Myocyte (in vitro differentiated cells): ENCODE measurements at places on chromosomes 2 and 18.
A peak's percentile ranks its signal among the peaks of the same experiment; 100 is the strongest.

DNA sequence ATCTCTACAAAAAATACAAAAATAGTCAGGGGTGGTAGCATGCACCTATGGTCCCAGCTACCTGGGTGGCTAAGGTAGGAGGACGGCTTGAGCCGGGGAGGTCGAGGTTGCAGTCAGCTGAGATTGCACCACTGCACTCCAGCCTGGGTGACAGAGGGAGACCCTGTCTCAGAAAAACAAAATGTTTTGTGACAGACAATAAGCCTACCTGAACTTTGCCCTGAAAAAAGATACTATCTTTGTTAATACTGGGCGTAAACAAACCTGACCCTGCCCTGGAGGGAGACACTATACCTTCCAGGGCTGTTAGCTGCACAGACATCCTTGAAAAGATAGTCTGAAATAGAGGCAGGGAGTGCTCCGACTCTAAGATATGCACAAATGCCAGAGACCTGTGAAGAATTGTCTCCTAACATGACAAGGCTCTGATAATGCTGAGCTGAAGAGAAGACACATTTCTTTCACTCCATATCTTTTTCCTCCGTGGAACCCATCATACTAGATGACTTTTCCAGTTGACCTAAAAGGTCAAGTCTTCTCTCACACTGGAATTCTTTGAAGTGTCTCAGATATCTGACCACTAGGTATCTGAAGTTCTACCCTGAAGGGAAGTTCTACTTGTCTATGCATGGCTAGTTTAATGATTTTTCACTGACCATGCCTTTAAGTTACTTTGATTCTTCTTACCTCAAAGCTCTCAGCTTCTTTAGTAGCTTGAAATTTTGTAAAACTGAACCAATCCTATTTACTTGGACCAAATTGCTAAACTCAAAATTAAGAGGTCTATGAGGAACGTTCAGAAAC is 20.9 kb upstream of the HK2 start:
- DNase-seq = no peak

DNA sequence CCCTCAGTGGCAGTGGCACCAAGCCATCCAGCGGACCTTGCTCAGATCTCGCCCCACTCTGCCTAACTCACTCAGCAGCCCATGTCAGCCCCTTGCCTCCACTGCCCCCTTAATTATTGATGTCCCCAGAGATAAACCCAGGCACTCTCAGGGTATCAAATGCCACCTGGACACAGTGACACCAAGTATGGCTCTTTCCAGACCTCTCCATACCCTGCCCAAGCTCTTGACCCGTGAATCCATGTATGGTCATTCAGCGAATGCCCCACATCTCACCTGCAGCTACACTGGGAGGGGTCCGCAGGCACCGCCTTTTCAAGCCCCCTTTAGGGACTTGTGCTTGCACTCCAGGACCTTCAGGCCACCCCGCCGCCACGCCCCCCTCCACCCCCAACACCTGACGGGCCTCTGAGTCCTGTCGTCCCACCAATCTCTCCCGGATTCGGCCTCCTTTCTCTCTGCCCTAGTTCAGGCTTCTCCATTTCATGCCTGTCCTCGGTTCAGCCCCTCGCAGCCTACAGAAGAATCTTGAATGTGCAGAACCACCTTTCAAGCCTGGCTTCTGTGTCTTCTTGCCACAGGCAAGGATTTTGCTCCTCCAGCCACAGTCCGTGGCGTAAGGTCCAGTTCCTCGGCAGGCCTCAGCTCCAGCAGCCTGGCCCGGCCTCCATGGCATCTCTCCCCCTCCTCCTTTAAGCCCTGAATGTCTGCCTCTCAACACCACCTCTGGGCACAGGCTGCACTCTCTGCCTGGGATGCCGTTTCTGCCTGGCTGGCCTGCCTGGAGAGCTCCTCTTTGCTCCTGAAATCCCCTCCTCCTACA is 54.1 kb upstream of the ODC1 start:
- DNase-seq = no peak

DNA sequence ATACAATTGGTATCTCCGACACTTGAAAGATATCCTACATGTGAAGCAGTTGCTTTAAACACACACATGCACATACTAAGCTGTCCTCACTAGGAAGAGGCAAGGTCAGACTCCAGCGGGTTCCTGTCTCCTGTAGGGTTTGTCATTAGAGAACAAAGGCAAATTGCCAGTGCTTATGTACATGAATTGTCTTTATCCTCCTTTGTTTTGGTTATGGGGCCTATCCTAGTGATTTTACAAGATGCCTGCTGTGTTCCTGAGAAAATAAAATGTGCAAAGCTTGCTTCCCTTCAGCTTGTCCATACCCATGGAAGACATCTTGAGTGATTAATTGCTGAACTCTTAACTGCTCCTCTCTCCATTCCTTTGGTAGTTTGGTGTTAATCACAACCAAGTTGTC is 86.7 kb upstream of the SLC39A10 start:
- no peak for DNase-seq

DNA sequence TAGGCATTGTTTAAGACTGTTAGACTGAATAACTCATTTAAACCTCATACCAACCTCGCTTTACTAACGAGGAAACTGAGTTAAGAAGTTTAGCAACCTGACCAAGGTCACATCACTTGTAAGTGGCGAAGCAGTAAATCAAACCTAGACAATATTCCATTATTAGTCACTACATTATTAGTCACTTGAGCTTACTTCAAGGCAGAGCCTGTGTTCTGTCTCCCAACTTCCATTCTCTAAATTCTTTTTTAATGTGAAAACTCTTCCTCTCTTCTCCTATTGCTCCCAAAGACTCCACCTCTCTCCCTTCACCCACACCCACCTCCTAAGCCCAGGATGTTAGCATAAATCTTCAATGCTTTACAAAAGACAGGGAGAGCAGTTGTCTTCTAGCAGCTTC is 156.5 kb downstream of the ARL6IP6 start:
- no peak for DNase-seq

DNA sequence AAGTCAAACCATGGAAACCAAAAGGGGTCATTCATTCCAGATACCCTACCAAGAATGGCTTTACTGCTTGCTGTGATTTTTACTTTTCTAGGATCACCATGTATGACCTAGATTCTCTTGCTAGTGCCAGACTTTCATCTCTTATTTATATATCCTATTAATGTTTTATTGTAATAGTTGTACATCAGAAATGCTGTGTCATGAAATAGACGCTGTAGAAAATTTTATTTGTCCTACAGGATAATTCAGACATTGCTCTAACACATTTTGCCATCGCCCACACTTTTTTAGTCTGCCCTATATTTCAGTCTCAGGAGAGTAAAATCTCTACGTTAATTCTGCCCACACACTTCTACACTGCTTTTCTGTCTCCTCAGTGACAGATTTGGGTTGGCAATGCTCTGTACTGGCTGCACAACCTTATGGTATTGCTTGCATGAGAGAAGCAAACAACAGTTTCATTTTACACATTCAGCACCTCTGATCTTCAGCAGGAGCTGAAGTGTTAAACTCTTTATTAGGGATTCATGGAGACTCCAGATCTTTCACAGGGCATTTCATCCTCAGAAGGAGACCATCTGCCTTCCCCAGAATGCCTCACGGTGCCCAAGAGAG is 871.8 kb upstream of the CHAC2 start:
- DNase-seq = no peak

GRCh38 chr2:234025466-234025865 is 25.0 kb upstream of the SPP2 start:
- no peak for DNase-seq

GRCh38 chr18:25275412-25276001 is 76.5 kb downstream of the ZNF521 start:
- no peak for DNase-seq

DNA sequence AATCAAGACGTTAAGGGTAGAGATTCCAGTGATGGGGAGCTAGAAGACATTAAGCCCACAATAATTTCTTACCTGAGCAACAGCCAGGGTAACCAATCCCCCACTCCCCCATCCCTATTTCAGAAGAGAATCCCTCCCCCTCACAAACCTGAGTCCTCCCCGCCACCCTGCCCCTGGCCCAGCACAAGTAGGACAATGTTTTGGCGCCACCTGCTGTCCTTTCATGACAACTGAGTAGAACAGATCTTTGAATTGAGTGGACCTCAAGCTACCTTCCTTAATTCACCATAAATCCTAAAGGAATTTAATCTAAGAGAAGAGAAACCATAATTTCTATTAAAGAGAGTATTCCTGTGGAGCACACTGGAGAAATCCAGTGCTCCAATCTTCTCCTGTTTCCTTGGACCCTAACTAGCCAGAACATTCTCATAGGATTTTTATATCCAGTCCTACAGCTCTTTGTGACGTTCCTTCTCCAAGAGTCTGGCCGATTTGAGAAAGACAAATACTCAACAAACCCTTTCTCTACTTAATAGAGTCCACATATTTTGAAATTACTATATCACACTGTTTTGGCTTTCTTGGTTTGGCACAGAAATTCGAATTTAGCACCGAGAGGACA is 41.1 kb downstream of the NHEJ1 start:
- peak; percentile 69 for DNase-seq

GRCh38 chr18:9140381-9140780 is 3.8 kb downstream of the ANKRD12 start:
- DNase-seq = no peak

DNA sequence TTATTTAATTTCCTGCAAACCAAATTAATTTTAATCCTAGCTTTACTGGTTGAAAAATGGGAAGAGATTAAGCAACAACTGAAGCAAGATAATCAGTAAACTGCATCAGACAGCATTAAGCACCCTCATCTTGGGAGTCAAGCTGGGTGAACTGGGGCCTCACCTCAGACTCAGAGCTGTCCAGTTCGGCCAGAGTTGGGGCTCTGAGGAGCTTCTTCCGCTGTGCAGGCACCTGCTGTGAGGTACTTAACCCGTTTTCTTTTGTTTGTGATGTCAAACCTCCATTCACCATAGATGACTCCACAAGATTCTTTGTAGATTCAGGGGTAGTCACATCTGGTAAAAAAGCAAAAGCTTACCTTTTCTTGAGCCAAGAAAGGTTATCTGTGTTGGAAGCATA is 71.8 kb downstream of the PRELID3A start:
- DNase-seq = no peak

DNA sequence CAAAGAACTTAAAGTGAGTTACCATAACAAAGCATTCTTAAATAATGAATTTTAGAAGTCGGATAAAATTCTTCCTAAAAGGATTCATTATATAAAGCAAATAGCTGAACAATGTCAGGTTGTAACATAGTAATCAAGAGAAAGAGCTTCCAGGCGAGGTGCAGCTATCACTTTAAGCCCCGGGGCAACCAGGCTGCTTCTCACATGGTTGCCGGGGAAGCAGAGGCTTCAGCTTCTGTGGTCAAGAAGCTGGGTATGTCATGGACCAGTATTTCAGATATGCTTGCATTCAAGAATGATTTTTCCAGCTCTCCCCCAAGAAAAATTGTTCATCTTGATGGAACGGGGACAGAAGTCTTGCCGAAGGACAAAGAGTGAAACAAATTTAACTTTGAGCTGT is 23.6 kb upstream of the KYNU start:
- DNase-seq = no peak

- DNase-seq = peak; percentile 30
Measured at GRCh38 chr2:212956665-212957607, 194.5 kb downstream of the IKZF2 start.

DNA sequence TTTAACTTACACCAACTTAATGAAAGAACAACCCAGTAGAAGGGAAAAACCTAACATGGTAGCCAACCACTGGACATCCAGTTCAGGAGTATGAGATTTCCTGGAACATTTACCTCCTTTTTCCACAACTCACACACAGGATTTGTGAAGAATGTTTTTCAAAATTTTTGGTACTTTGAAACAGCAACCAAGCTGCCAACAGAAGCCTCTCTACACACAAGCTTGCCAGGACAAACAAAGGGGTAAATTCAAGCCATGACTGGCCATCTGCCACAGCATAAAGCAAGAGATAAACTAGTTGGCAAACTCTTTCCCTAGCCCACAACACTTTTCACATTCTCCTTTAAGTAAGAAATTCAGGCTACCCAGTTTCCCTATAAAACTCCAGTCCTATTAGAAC is 21.4 kb downstream of the MGAT4A start:
- no peak for DNase-seq

DNA sequence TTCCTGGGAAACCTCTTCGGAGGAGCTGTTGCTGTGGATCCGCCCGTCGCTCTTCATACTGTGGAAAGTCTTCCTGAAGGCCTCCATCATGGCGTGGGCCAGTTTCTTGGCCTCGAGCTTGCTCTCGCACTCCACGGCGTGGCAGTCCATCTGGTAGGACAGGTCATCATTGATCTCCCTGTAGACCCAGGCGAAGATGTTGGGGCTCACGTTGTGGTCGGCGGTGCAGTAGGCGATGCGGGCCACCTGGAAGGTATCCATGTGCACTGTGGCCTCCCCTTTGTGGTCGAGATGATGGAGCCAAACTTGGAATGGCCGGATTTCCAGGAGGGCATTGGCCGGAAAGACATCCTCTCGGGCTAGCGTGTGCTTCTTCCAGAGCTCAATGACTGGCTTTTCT is 245.4 kb downstream of the PID1 start:
- DNase-seq = no peak

- no peak for DNase-seq
Measured at GRCh38 chr18:76370686-76371085, 124.4 kb downstream of the ZNF516 start.

DNA sequence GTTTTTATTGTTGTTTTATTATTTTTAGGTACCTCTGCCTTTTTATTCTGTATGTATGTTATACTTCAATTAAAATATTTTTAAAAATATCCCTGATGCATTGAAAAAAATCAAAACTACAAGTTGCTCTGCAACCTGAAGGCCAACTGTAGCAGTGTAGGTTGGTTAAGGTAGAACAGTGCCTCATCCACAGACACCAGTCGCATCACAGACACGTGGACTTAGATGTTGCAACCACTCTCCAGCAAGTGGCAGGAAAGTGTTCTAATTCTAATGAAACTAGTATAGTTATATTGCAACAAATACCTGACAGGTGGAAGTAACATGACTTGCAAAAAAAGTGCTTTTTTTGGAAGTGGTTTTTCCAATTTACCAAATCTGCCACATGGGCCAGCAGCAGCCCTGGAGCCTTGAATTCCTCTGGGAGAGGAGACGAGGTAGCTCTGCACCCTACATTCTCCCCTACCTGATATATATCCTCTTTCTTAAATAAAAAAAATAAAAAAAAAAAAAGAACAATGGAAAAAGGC is 28.4 kb upstream of the SLC3A1 start:
- DNase-seq = no peak

- no peak for DNase-seq
Measured at GRCh38 chr2:139367416-139367815, 587.2 kb upstream of the NXPH2 start.

GRCh38 chr2:27356056-27356381 is 545 bp downstream of the GTF3C2 start:
- DNase-seq = peak; percentile 60

DNA sequence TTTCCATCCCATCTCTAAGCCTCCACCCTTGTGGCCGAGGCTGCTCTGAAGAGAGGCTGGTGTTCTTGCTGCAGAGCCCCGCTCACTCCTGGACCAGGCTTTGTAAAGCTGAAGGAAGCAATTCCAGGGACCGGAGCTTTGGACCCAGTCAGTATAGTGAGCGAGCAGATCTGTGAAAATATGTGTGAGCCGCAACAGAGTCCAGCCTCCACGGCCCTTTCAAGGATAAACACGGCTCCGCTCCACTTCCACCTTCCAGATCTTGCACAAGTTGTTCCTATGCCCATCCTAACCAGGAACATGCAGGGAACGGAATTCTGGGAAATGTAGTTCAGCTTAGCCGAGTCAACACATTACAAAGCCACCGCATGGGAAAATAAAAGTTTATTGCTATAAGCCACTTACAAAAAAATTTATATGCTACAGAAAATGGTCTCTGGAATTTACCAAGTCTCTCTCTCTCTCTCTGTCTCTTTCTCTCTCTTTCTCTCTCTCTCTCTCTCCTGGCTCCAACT is 151.7 kb upstream of the ZNF521 start:
- peak; percentile 90 for DNase-seq

- no peak for DNase-seq
Measured at GRCh38 chr2:114007436-114007835, 117.5 kb downstream of the ACTR3 start.
